ENCODE measurements at places on chromosomes 1 and 21.

GRCh38 chr1:156376958-156377919 lies 8.2 kb downstream of the RHBG start:
- DNase-seq, result no peak

DNA sequence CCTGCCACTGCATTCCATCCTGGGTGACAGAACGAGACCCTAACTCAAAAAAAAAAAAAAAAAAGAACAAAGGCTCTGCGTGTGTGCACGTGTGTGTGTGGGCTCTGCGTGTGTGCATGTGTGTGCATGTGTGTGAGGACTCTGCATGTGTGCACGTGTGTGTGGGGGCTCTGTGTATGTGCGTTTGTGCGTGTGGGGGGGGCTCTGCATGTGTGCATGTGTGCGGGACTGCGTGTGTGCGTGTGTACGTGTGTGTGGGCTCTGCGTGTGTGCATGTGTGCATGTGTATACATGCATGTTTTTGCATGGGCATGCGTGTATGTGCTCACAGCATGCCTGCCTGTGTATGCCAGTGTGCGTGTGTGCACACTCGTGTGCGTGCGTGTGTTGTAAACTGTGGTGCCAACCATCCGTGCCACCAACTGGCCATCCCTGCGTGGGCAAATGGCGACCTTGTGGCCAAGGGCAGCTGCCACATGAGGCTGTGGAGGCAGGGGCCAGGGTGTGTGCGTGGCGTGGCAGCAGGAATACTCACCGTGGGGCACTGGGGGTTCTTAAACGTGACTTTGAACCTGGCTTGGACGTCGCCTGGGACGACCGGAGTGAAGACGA lies 26.8 kb upstream of the TMEM52 start:
- DNase-seq, result no peak

GRCh38 chr1:19560480-19560879 lies 75.1 kb upstream of the CAPZB start:
- no peak for DNase-seq

- DNase-seq, result no peak
Observed at GRCh38 chr1:69401879-69402278, 165.8 kb upstream of the LRRC7 start.

DNA sequence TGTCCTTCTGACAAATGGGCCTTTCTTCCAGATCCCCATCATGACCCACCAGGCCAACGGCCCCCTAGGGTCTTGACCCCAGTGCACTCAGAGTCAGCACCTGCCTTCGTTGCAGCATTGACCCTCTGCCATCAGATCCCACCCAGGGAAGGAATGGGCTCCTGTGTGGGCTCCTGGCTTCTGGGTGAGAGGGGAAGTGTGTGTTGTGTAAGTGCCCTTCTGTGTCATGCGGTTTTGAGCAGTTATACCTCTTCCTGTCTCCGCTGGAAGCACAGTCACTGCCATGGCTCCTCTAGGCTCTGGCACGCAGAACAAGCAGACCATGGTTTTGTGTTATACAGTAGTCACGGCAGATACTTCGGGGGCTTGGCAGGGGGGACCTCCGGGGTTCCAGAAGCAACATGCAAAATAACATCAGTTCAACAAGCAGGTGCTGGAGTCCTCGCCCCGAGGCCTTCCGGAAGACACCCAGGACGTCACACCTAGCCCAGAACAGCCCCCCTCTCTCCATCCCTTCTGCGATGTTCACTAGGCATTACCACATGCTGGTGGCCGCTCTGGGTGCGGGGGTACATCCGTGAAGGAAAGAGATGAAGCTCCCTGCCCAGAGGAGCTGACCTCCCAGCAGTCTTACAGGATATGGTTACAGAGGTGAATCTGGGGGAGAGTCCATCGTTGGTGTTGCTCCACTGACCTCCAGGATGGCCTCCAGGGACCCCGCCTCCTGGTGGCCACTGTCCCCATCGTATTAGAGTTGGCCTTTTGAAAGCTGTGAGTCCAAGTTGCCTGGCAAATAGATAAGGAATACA lies 17.4 kb upstream of the KCNAB2 start:
- DNase-seq, result no peak

DNA sequence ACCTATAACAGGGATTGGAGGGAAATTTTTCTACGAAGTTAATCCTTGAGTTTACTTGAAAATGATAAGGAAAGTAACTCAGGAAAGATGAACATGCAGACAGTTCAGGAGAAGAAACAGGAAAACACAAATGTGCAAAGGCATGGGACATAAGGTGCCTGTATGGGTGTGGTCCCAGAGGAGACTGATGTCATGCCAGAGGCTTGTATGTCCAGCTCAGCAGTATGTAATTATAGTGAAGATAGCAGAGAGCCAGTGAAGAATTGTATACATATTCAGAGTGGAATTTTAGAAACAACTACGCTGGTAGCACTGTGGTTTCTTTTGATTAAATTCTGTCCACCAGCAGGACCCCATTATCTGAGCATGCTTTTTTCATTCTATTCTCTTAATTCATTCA lies 179.5 kb downstream of the LRRC7 start:
- no peak for DNase-seq

DNA sequence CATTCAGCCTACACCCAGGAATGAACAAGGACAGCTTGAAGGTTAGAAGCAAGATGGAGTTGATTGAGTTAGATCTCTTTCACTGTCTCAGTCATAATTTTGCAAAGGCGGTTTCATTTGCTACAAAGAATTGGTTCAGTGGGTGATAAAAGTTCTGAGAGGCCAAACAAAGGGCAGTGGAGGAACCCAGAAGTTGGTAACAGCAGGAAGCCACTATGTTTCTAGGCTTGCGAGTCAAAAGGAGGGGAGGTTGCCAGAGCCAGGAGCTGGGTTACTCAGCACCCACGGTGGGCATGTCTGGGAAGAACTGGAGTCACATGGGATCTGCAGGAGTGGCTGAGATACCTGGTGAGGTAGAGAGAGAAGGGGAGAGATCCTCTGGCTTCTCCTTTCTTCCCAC lies 64.2 kb upstream of the MRPS6 start:
- DNase-seq, result no peak

GRCh38 chr1:248613742-248614141 lies 16.2 kb upstream of the OR2T10 start:
- DNase-seq, result no peak
